ENCODE measurements at places on chromosomes 1 and 21.

- DNase-seq, result no peak
Measured at GRCh38 chr1:14660801-14661200, 62.3 kb downstream of the KAZN start.

GRCh38 chr1:22673486-22674409 is 20.7 kb downstream of the C1QB start:
- DNase-seq, result no peak

GRCh38 chr1:111961773-111962565 is 27.5 kb downstream of the KCND3 start:
- no peak for DNase-seq

DNA sequence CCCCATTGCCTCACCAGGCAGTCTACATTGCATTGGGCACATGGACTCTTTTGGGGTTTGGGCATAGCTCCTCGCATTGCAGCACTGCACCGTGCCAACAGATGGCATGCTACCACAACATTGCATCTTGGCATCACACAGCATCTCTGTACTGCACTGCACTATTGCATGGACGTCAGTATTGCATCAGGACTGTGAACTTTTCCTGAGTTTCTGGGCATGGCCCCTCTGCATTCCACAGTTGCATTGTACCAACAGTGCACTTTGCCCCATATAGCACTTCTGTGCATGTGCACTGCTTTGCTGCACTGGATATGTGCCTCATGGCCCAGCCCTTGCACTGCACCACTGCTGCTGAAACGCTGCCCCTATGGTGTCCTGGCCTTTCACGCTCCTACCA is 9.6 kb downstream of the PTPRU start:
- DNase-seq, result no peak

DNA sequence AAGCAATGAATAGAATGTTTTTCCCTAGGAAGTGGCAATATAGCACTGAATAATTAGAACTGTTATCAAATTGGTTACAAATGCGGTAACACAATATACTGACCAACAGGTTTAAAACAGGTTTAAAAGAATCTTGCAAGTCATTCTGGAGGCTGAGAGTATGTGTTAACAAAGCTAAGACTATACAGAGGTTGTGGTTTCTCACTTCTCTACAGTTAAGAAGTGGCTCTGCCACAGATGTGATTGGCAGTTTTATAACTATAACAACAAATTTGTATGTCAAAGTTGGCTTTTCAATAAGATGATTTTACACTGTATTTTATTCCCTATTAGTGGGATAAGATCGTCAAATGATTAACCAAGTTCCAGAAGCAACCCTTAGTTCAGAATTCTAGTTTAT is 7.1 kb downstream of the ANGEL2 start:
- DNase-seq, result no peak
